T-helper 9 cell (primary cell): ENCODE measurements at places on chromosomes 1 and 21.

- no peak for DNase-seq
These were observed 139.5 kb upstream of the KCNK2 start for GRCh38 chr1:214943054-214943453.

DNA sequence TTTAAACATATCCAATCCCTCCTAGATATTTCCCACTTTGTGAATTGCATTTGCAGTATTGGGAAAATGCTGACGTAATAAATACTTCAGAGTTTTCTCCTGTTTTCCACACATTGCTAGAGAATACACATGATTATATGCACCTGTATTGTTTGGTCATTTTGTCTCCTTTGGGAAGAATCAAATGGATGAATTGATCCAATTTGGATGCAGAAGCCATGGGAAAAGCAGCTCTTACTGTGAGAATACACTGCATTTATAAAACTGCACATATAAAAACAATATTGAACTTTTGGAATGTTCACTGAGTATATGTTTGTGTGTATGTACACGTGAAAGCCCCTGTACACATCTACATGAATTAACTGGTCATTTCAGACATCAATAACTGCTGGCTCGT, 306.6 kb upstream of the LYPLAL1 start:
- DNase-seq, result no peak

DNA sequence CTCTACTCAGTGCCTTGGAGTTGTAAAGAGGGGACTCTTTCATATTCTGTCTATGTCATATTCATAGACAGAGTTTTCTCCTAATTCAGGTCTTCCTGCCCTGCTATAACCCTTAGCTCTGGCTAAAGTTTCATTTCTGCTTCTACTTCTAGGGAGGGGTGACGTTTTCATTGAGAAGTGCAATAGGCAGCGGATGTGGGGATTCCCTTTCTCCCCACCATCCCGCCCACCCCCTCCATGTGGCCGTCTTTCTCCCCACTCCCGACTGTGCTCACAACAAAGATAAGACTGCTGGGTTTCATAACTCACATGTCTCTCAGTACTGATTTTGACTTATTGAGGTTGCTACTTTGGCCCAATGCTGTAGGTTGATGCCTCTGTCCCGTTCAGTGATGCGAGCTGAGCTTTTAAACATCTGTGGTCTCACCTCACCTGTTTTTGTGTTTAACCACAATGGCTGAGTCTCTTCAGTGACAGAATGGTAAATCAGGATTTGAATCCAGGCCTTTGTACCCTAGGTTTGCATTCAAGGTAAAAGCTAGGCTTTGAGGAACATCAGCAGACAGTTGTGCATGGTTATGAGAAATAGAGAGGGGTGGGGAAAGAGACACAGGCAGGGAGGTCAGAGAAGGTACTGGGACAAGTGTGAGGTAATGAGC, 7.8 kb upstream of the KIF14 start:
- peak; percentile 11 for DNase-seq

DNA sequence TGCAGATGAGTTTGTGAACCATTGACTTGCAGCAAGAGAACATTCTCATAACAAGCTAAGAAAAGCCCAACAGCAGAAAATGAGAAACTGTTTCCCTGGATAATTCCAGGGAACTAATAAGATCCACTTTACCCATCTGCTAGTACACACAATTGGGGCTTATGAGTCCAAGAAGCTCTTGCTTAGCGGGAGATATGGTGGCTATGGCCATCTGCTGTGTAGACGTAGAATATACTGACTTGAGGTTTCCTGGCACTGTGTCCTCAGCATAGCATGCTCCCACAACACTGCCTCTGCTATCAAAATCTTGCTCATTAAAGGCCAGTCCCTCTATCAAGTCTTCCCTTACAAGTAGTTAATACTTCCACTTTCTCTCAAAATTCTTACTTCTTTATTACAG, 6.8 kb upstream of the RXRG start:
- no peak for DNase-seq

GRCh38 chr1:232937741-232938375, 12.6 kb upstream of the NTPCR start:
- no peak for DNase-seq

DNA sequence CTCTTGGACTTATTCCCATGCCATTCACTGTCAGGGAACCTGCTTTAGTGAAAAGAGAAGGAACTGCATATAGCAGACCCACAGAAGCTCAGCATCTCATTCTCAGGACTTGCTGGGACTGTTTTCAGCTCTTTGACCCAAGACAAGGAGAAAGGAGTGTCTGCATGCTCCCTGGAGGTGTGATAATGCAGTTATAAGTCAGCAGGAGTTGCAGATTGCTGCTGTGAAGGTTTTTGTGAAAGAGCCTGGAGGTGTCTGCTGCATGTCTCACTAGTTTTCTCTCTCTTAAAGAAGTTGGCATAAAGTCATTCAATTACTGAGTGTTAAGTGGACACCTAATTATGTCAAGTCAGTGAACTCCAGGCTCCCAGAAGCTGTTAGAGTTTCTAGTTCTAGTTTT, 343.4 kb downstream of the BRINP2 start:
- no peak for DNase-seq

DNA sequence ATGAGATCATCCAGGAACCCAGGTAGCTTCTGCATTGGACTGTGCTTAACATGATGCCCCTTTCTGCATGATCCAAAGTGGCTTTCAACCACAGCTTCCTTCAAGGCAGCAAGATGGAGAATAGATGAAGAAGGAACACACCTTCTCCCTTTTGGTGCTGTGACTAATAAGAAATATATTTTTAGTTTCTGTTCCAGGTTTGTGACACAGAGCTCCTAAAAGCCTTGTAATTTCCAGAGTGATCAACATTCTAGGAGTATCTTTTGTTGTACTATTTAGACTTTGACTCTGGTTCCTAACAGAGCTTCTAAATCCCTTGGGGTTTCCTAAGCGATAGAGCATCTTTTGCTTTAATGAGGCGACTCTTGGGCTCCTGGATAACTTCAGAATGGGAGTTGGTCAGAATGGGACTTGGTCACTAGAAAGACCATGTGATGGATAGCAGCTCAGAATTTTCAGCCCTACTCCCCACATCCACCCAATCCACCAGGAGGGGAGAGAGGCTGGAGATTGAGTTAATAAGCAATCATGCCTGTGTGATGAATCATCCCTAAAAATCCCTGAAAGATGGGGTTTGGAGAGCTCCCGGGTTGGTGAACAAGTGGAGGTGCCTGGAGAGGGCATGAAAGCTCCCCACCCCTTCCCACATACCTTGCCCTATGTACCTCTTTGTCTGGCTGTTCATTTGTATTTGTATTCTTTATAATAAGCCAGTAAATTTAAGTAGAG, 134.8 kb downstream of the FGGY start:
- DNase-seq, result no peak

DNA sequence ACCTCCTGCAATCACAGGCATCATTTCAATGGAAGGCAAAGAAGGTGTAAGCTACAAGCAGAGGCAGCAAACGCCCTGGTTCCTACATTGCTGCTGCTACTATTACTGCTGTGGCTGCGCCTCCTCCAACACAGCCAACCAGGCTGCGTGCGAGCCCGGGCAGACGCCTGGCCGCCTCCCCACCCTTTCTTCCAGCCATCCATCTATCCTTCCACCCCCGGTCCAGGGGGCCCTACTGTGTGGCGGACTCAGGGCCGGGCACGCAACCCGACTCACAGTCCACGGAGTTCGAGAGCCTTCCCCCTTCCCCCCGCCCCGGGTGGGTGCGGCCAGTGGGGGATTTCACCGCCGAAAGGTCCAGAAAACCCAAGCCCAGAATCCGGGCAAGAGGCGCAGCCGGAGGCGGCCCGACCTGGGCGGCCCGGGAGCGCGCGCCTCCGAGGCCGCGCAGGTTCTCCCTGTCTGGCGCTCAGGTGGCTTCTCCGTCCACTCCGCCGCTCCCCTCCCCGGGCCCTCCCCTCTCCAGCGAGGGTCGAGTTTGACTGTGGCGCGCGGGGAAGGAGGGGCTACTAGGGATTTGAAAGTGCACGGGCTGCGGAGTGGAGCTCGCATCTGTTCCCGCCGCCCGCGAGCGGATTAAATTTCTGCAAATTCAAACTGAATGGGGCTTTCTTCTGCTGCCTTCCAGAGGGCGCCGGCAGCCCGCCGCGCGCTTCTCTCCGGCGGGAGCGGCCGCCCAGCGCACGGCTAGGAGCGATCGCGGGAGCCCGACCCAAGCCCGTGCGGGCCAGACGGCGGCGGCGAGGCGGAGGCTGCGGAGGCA, at the start of gene HUNK:
Gene HUNK, plus strand, starts transcription at position 569 of the 823 bp plus-strand sequence. CDS start 655 bp downstream, outside the sequence.
- DNase-seq, result no peak

GRCh38 chr1:226738995-226739695, at the start of gene ITPKB:
ITPKB (minus strand) TSS chr1:226739282; CDS start chr1:226737458, 1,824 bp downstream.
- DNase-seq, result peak; percentile 51

DNA sequence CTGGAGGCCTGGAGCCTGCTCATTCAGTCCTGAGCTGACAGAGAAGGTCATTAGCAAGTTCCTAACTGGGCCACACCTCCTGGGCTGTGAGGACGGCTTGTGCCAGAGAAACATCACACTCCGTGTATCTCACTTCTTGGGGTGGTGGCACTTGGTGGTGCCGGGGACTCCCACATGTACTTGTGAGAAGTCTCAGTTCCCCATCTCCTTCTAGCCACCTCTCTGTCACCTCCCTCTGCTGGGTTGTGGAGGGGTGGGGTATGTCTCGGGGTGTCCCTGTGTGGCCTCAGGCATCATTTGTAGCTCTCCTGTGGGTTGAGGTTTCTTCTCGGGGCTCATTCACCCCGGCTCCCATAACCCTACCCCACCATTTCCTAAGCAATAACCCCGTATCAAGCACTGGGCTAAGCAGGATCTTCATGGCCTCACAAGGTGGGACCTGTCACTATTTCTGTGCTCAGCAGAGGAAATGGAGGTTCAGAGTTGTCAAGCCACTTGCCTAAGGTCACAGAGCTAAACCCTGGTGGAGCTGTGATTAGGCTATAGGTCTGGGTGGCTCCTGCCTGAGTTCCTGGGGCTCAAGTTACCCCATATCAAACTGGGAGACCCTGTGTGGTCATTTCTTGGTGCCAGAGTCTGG, 62.5 kb downstream of the UBIAD1 start:
- DNase-seq, result no peak

- DNase-seq, result no peak
These were observed 5.7 kb upstream of the CAP1 start for GRCh38 chr1:40034869-40035268.

DNA sequence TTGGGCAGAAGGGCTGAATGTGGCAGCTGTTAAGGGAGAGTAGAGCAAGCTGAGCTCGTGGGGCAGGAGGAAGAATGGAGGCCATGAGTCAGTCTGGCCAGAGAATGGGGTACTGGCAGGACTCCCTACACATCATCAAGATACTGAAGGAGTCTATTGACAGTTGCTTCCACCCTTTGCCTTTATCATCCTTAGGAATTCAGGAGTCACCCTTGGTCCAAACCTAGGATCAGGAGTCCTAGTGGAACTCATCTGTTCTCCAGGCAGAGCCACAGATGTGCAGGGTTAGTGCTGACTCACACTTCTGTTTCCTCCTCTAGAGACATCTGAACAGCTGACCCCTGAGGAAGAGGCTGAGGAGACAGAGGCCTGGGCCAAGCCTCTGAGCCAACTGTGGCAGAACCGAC, 18.7 kb upstream of the ST3GAL3 start:
- DNase-seq, result no peak

GRCh38 chr1:22018583-22019559, 17.4 kb downstream of the CELA3A start:
- peak; percentile 15 for DNase-seq

GRCh38 chr1:99789715-99790114, 23.3 kb upstream of the FRRS1 start:
- no peak for DNase-seq

- DNase-seq, result no peak
These were observed 69.1 kb downstream of the KAZN start for GRCh38 chr1:14667651-14667984.

DNA sequence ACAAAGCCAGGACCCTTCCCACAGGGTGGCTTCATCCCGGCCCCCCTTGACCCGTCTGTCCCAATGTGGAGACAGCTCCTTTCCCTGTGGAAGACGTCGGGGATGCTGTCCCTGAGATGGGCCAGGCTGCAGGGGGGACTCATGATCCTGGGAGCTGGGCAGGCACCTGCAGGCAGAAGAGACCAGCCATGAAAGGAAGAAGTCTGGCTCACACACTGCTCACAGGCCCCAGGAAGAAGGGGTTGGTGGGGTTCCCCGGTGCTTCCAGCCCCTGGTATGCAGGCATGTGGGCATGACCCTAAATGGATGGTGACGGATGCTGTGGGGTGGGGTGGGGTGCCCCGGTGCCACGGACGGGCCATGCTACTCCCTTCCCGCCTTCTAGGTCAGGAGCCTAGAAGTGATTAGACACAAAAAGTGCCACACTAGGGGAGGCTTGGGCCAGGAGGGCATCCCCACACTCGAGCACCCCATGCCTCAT, 8.3 kb downstream of the ACTRT2 start:
- no peak for DNase-seq

GRCh38 chr1:64686828-64687724, 57.8 kb upstream of the RAVER2 start:
- peak; percentile 8 for DNase-seq

DNA sequence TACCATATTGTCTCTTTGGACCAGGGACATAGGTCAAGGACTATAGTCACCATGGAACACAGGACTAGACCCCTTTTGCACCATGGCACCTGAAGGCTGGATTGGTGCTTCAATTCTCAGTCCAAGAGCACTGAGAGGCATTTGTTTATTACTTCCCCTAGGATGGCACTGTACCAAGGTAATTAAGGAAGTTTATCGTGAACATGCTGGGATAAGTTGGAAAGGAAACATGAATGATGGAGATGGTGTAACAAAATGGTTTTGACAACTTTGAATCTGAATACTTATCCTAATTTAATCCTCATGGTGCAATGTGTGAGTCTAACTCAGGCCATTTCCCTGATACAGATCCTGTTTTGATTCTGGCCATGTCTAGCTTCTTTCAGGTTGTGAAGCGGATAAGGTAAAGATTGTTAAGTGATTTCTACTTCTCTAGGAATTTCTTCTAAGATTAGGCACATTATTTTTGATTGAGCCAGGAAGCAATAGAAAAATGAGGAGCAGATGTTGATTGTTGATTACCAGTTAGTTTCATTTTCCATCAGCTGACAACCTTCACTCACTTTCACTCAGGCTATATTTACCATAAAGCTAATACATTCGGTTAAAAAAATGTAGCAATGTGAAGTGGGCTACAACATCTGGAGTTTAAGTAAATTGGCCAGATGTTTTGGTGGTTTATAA, 37.3 kb upstream of the SIPA1L2 start:
- no peak for DNase-seq

DNA sequence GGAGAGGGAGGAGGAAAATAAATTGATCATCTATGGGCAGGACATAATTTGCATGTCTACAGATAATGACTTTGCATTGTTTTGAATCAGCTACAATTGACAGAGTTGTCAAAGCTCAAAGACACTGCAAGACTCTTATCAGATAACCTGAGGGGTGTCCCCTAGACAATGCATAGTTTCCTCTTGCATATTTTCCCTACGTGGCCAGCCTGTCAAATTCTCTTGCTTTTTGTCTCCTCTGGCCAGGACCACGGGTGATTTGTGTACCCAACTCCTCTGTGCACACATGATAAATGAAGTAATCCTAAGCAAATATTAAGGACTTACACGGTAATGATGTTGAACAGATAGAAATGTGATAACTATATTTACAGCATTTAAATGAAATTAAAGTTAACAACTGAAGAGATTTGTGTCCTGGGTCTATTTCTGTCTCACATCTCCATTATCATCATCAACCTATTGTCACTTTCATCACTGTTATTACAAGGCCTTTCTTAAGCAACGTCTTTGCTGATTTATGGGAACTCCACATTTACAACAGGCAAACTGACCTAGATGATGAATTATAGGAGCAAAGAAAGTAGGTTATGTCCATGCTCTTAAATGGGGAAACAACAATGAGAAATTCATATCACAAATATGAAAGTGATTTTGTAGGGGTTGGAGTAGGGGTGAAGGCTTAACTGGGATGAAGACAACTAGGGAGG, 18.8 kb downstream of the BATF3 start:
- DNase-seq, result no peak

GRCh38 chr1:119046785-119047438, 58.8 kb upstream of the TBX15 start:
- no peak for DNase-seq
